ENCODE measurements at places on chromosomes 3 and 15.

DNA sequence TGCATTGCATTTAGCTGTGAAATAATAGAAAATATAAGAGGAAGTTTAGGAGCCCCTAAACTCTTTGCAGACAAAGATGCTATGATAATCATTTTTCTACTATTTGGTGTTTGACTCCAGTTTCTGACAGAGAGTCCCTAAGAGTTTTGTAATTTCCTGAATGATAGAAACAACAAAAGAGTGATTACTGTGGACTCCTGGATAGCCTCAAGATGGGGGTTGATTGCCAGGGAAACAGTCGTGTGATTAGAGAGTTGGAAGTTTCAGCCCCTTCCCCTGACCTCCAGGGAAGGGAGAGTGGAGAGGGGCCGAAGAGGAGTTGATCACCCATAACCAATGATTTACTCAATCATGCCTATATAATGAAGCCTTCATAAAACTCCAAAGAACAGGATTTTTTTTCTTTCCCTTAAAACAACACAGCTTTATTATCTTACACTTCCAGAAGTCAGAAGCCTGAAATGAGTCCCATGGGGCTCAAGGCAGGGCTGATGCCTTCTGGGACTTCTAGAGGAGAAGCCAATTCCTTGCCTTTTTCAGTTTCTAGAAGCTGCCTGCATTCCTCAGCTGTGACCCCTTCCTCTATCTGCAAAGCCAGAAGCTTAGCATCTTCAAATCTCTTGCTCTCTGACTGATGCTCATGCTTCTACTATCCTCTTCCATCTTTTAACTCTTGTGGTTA is 292.3 kb upstream of the ZPLD1 start:
- DNase-seq = no peak

- no peak for DNase-seq
These were observed 13.8 kb upstream of the SNRPA1 start for GRCh38 chr15:101308604-101309435.

GRCh38 chr3:169914321-169914720 is 2.9 kb downstream of the SAMD7 start:
- DNase-seq = no peak

GRCh38 chr3:102415553-102415952 is 19.3 kb upstream of the ZPLD1 start:
- no peak for DNase-seq

DNA sequence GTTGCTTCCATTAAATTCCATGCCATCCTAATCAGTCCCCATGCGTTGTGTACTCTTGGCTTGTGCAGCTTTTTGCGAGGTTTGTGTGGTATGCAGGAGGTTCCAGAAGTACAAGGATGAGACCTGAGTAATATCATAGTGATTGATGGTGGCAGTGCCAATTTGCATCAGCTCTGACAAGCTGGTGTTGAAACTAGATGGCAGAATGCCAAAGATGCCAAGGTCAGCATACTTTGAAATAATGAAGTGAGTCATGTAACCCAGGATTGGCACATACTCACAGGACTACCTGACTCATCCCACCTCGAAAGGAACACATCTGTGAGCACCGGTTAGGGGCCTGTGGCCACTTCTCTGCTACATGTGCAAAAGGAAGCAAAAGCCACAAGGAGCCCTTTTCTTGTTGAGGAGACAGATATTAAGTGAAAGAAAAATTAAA is 14.3 kb downstream of the KAT2B start:
- peak; percentile 96 for DNase-seq

DNA sequence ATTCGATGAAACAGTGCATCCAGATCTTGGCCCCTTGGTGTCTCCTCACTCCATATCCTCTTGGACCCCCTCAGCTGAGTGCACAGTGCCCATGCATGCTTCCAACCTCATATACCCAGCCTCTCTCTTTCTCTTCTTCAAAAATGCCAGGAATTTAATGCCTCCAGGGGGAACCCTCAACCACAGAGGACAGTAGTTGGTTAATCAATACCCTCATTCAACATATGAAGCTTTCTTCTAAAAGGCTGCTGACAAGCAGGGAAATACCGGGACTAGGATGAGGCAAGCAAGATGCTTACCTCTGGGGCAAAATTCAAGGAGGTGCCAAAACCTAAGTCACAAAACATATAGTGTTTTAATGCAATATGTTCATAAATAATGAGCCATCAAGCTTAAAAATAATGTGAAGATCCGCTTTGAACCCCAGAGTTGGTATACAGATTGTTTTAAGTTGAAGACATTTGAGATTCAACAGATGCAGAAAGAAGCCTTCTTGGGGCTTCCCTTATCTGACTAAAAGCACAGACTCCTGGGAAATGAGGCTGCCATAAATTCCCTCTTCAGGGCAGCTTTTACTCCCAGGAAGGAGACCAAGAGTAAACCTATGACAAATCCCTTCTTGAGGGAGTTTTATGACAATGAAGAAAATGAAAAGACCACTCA is 48.2 kb upstream of the FHIT start:
- no peak for DNase-seq

GRCh38 chr3:105845488-105845887 is 23.3 kb downstream of the CBLB start:
- no peak for DNase-seq

DNA sequence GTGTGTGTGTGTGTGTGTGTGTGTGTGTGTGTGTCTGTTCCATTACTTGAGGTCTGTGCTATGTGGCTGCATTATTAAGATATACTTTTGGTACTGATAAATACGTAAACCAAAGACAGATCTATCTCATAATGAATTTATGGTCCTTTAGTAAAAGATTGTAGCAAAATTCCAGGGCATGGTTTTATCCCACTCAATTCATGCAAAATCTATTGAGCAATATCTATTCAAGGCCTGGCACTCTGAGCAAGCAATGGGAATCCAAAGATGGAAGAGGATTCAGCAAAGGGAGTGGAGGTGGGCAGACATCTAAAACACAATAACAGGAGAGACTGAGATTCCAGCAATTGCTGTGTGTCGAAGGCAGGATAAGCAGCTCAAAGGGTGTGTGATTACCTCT is 86.8 kb downstream of the RFTN1 start:
- no peak for DNase-seq

- no peak for DNase-seq
These were observed 150.6 kb upstream of the FRMD4B start for GRCh38 chr3:69536306-69537020.

- no peak for DNase-seq
These were observed 57.8 kb downstream of the HERC2 start for GRCh38 chr15:28264166-28264565.

DNA sequence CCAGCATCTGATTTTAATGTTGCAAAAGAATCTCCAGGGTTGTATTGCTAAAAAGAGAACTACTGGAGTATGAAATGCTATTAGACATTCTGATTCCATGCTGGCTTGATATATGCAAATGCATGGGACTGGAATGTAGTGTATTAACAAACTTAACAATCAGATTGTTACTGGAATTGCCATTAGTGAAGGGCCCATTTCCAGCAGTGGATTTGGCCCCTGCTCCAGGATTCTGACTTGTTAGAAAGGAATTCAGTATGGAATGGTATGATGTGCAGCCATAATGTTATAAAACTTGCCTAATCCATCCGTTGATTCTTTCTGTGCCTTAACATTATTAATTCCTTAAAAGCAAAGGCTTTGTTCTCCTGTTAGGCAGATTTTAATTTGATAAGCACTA is 7.9 kb downstream of the ARRDC4 start:
- no peak for DNase-seq

GRCh38 chr15:98649472-98650416 is 1.4 kb downstream of the IGF1R start:
- DNase-seq = peak; percentile 17

DNA sequence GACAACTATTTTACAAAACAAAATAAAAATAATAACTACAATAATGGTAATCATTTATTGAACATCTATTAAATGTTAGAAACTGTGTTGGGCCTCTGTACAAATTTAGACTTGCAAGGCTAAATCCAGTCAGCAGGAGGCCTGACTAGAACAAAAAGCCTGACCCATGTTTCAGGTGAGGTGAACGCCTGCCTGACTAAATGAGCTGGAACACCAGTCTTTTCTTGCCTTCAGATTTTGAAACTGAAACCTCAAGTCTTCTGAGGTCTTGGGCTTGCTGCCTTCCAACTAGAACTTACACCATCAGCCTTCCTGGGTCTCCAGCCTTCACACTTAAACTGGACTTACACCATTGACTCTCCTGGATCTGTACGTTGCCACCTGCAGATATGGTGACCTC is 706.9 kb downstream of the TBL1XR1 start:
- no peak for DNase-seq

DNA sequence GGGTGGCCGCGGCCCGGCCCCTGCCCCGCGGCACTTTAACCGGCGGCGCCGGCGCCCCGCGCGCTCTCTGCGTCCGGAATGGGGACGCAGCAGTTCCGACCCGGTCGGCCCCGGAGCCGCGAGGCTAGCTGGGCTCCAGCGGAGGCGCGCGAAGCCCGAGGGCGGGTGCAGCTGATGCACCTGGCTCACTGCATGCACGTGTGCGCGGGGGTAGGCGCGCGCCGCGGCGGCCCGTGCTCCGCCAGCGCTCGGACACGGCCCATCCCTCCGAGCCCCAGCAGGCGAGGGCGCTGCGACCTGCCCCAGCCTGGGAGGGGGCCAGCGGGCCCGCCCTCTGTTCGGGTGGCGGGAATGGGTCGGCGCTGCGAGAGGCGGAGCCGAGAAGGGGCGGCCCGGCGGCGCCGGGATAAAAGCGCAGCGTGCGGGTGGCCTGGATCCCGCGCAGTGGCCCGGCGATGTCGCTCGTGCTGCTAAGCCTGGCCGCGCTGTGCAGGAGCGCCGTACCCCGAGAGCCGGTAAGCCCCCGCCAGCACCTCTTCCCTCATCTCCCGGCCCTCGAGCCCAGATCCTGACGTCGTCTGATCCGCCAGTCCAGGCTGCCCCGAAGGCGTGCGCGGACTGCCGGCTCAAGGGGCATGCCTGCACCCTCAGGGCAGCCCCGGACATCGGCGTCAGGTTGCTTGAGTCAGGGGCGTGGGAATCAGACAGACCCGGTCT is at the start of the genes CHDH and IL17RB:
TSS of gene CHDH (minus strand) at position 286 of the 717 bp plus-strand sequence. CDS start 22,411 bp downstream, outside the sequence.
TSS of gene IL17RB (plus strand) at position 435 of the 717 bp plus-strand sequence. CDS start at position 456, 21 bp downstream.
- no peak for DNase-seq

GRCh38 chr3:146626403-146627122 is 21.4 kb upstream of the PLSCR5 start:
- DNase-seq = no peak

GRCh38 chr3:184738982-184739381 is 27.1 kb upstream of the MAGEF1 start:
- DNase-seq = no peak

All from CD4-positive, alpha-beta T cell treated with Interleukin-2 at 100 ng/mL for 4 hours (primary cell).